ENCODE measurements at places on chromosomes 3 and 15.

DNA sequence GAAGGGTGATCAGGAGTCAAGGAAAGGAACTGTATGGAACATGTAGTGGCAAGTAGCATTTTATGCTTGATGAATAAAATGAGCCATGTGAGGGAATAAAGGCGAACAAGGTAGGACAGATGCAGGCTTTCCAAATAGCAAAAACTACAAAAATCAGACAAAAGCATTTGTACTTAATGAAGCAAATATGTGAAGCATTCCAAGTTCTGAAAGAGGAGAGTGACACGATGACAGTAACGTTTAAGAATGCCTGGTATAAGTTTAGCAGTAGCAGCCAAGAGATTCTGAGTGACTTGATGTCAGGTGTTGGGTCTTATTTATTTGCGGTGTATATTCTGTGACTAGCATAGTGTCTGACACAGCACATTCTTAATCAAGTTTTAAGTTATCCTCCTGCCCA is 408.2 kb upstream of the RASGRP1 start:
- DNase-seq = no peak

DNA sequence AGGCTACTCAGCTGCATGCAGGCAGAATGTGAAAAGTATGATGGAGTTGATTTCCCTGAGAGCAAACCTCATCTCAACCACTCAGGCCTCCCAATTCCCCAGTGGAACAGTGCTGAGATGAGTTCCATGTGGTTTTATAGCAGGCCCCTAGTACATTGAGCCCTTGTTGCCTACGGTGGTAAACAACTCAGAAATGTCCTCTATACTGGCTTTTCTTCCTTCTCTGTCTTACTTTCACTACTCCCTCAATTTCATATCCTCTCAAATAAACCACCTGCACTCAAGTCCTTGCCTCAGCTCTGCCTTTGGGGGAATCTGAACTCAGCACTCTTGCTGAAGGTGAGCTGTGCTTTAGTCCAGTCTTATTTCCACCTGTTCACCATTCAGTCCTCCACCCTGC is 399.9 kb downstream of the PDCD6IP start:
- no peak for DNase-seq

DNA sequence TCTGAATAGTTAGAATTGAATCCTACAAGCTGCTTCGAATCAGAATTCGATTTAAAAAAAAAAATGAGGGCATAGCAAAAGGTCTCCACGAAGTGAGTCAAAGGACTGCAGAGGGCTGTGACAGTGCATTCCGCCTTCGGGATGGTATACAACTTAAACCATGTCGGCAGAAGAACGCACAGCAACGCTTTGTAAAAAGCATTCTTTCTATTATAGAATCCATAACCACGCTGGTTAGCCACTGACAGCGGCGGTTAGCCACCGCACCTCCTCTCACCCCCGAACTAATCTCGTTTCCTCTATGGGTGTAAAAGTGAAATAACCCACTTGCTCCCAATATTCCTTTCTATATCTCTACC is 664 bp upstream of the PIK3CA start:
- no peak for DNase-seq

GRCh38 chr3:5227812-5228211 is 40.3 kb downstream of the EDEM1 start:
- no peak for DNase-seq

DNA sequence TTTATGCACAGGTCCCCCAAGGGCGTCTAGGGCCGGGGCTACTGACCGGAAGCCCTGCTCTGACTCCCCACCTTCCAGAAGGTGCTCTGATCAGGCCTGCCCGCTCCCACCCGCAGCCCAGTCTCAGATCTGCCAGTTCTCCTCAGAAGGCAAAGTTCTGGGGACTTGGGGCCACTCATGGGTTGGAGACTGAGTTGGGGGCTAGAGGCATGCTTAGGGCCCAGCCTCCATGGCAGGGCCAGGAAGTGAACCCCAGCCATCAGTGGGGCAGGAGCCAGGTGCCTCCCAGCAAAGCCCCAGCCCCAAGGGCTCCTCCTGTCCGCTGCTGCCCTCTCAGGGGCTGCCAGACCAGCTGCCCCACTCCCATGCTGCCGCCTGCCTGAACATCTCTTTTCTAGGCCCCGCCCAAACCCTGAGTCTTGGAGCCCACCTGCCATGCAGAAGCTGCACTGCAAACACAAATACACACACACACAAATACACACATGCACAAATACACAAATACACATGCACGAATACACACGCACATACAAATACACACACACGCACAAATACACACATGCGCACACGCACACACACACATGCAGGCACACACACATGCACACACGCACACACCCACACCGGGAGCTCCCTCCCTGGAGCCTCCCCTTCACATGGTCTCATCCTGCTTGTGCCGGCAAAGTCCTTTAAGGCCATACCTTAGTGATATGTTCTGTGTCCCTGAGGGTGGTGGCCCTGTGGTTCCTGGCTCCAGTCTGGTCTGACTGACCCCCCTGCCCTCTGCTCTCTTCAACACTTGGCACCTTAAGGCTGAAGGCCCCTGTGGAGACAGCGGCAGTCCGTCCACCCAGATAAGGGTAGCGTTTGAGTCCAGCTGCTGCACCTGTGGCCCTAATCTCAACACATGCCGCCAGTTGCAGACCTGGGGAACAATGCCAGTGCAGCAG is 59.2 kb upstream of the KLF13 start:
- DNase-seq = no peak

DNA sequence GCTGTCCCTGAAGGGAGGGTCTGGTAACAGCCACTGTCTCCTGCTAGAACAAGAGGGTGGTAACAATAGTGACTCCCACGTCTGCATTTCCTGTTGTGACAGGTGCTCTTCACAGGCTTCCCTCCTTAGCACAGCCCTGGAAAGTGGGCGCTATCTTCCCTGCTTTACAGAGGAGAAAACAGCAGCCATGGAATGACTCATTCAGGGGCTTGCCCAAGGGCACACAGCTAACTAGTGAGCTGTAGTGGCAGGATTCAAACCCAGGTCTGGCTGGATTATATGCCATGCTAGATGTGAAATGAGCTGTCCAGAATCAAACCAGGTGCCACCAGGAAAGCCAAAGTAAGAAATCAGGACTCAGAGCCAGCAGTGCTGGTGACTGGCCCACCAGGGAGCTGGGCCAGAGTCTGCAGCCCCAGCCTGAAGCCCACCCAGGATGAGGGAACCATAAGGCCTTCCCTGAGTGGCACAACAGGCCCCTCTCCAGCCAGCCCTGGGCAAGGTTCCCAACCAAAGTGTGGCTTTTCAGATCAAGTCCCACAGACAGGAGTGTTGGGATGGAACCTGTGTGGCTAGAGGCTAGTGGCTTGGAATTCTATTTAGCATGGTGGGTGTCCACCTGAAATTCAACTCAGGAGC is 102.4 kb downstream of the ETFA start:
- no peak for DNase-seq

GRCh38 chr3:64049832-64050231 is 26.5 kb upstream of the PSMD6 start:
- DNase-seq = no peak

GRCh38 chr3:85877631-85878030 is 918.8 kb downstream of the CADM2 start:
- no peak for DNase-seq

DNA sequence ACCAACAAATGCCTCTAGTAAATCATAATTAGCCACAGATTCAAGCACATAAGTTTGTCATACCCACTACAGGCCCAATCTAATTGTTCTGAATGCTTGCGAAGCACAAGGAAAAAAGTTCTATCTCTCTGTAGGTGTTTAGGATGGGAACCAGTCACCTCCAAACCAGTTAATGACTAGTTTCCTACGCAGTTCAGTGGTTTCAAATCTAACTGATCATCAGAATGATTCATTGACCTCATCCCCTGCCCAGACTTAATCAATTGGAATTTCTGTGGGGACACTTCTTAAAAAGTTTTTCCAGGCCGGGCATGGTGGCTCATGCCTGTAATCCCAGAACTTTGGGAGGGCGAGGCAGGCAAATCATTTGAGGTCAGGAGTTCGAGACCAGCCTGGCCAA is 24.3 kb upstream of the MASP1 start:
- DNase-seq = no peak

DNA sequence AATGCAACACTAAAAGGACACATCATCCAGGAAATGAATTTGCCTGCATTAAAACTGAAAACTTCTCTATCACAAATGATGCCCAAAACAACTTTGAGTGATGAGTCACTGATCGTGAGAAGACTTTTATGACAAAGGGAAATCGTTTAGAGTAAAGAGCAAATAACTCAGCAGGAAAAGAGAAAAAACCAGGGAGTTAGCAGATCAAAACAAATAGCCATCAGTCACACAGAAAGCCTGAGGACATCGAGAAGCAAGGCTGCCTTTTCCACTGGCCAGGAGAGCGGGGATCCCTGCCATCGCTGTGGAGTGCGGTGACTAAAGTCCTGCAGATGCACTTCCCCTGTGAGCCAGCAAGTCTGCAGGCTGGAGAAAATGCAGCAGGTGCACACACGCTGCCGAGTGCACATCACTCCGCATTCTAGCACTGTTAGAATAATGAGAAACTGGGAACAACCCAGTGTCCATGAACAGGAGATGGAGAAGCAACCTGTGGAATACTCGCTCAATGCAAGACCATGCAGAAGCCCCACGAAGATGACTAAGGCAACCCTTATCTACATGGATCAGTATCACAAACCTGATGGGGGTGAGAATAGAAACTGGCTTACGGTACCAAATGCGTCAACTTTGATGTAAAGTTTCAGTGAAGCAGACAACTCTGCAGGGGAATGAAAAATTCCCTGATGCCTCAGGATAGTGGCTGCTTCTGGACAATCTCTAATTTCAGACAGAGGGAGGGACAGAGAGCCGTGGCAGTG is 86.4 kb downstream of the NSMCE3 start:
- peak; percentile 13 for DNase-seq

- DNase-seq = no peak
These were observed 345.7 kb downstream of the CNTN3 start for GRCh38 chr3:74268753-74269152.

DNA sequence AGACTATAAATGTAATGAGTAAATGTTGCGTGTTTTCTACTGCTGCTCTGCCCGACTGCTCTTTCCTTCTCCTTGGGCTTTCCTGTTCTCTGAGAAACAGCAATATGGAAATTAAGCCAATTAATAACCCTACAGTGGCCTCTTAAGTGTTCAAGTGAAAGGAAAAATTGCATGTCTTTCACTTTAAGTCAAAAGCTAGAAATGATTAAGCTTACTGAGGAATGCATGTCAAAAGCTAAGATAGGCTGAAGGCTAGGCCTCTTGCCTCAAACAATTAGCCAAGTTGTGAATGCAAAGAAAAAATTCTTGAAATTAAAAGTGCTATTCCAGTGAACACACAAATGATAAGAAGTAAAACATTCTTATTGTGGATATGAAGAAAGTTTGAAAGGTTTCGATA is 55.0 kb downstream of the ATP2C1 start:
- no peak for DNase-seq

DNA sequence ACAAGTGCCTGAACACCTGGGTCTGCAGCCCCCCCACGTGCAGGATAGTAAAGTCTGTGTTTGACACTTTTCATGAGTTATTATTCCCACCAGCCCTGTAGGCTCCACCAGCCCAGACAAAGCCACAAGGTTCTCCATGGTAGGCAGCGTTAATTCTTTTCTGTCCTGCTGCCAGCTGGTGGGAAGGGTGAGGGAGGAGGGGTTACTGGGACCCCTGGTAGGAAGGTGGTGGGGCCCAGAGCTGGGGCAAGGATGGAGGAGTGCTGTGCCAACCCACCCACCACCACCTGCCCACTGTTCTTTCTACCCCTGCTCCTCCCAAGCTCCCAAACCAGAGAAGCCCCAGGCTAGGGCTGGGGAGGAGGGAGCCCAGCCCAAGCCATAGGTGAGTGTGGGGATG is 20.8 kb upstream of the SEMA3F start:
- DNase-seq = no peak

DNA sequence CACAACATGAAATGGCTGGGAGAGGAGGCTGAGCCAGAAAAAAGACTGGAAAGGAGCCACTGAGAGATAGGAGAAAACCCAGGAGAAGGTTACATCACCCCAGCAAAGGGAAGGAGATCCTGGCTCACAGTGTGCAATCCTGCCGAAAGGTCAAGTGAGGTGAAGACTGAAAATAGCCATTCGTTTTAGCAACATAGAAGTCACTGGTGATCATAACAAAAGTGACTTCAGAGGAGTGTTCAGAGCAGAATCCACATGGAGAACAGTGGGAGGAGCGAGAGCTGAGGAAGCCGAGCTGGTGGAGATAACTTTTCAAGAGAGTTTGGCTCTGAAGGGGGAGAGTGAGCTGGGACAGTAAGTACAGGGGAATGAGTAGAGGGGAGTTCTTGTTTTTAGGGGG is 5.4 kb upstream of the HEG1 start:
- DNase-seq = no peak

GRCh38 chr3:174397848-174398247 is 461.3 kb upstream of the NAALADL2 start:
- DNase-seq = peak; percentile 58

DNA sequence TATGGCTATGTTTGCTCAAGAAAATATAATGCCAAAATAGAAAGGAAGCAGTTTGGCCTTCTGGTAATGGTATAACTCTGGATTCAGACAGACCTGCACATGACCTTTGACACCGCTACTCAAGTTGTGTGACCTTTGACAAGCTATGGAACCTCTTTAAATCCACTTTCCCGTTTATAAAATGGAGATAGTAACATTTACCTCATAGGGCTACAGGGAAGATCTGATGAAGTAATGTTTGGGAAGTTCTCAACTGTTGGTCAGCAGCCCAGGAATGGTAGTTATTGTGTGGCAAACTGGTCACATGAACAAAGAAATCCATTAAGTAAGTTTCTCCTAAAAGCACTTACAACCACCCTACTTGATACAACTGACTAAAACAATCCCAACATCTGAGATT is 95.1 kb upstream of the PHLDB2 start:
- no peak for DNase-seq

GRCh38 chr15:85858586-85859375 is 64.1 kb upstream of the KLHL25 start:
- DNase-seq = peak; percentile 90

- DNase-seq = no peak
These were observed 44.0 kb downstream of the ANAPC13 start for GRCh38 chr3:134441821-134442220.

- DNase-seq = peak; percentile 71
These were observed 6.3 kb downstream of the LRRC31 start for GRCh38 chr3:169863458-169863899.

GRCh38 chr15:34810443-34811129 is 15.2 kb upstream of the ACTC1 start:
- DNase-seq = no peak

GRCh38 chr3:162034368-162034767 is 537.8 kb downstream of the OTOL1 start:
- DNase-seq = peak; percentile 8

GRCh38 chr15:20357481-20358065 is 184.0 kb downstream of the GOLGA6L6 start:
- no peak for DNase-seq
